ENCODE measurements at places on chromosomes 5 and 9. TPM values are rescaled to one million over a fixed set of nuclear protein-coding genes. Genes with fewer than 3 reads are reported as not detected.

Gene ST8SIA4
- total RNA-seq: 6.5 TPM

DNA sequence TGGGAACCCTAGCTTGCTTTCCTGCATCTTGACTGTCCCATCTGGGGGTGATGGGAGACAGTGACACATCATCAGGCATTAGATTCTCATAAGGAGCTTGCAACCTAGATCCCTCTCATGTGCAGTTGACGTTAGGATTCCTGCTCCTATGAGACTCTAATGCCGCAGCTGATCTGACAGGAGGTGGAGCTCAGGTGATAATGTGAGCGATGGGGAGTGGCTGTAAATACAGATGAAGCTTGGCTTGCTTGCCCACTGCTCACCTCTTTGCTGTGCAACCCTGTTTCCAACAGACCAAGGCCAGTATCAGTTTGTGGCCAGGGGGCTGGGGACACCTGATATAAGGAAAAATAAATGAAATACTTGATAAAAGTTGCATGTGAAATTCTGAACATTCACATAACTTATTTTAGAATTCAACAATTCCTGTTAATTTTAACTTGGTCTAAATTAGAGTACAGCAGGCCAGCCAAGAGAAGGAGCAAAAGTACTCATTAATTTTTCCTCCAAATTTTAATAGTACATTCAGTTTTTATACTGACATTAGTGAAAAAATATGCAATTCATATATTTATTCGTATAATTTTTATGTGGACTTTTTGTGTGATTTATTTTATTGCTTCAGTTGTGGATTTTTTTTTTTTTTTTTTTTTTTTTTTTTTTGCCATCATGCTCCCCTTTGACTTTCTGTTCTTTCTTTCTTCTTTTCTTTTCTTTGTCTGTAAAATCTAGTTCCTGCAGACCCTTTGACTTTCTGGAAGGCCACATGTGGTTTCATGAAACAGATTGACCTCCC lies 11.4 kb downstream of the PAM start:
- DNase-seq: no peak

Gene SPINK13
- total RNA-seq: not detected

DNA sequence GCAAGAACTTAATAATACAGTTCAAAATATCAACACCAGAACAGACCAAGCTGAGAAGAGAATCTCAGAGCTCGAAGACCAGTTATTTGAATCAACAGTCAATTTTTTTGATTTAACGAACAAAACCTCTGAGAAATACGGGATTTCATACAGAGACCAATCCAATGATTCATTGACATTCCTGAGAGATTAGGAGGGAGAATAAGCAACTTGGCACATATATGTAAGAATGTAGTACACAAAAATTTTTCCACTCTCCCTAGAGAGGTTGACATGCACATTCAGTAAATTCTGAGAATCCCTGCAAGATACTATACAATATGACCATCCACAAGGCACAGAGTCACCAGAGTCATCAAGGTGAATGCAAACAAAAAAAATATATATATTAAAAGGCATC lies 1577.3 kb upstream of the C9orf72 start:
- no peak for DNase-seq

DNA sequence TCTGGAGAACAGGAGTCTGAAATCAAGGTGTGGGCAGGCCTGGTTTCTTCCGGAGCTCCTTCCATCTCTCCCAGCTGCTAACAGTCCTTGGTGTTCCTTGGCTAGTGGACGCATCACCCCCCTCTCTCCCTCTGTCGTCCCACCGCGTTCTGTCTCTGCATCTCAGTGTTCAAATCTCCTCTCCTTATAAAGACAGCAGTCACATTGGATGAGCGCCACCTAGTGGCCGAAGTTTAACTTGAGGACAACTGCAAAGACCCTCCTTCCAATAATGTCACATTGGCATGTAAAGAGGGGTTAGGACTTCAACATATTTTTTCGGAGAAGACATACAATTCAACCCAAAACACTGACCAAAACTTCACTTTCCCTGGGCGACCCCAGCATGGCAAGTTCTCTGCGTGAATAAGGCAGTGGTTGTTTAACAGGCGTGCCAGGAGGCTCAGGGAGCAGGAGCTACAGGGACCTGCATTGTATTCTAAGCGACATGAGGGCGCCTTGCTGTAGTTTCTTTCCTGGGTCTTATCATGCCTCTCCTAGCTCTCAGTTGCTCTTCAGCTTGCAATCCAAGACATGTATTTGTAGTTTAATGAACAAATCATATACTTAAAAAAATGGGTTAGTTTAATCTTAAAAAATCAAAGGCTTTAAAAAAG lies 27.9 kb upstream of the BASP1 start:
- DNase-seq: peak; percentile 62

DNA sequence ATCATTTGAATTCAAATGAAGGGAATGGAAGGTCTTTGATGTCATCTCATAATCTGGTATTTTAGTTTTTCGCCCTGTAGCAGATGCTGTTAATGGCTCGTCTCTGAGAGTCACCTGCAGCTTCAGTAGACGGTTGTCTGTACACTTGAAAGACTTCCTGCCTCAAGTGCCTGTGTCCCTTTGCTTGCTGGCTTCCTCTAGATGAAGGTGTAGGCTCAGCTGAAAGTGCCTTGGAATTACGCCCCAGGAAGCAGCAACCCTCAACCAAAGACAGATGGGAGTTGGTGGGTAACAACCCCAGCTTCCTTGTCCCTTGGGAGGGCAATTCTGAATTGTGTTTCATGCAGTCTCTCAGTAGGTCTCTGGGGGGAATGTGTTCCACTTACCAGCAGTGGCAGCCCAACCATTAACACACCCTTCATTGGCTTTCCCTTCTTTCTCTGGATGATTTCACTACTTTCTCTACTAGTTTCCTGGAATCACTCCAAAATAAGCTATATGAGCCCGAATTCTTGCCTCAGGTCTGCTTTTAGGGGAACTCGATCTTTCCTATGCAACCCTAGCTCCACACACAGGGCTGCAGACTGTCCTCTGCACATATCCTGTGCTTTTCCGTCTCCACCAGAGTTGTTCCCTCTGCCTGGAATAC lies 395.6 kb downstream of the DMAC1 start:
- DNase-seq: no peak

- DNase-seq: no peak
These were observed 136.1 kb downstream of the UGCG start for GRCh38 chr9:112032743-112033142.

DNA sequence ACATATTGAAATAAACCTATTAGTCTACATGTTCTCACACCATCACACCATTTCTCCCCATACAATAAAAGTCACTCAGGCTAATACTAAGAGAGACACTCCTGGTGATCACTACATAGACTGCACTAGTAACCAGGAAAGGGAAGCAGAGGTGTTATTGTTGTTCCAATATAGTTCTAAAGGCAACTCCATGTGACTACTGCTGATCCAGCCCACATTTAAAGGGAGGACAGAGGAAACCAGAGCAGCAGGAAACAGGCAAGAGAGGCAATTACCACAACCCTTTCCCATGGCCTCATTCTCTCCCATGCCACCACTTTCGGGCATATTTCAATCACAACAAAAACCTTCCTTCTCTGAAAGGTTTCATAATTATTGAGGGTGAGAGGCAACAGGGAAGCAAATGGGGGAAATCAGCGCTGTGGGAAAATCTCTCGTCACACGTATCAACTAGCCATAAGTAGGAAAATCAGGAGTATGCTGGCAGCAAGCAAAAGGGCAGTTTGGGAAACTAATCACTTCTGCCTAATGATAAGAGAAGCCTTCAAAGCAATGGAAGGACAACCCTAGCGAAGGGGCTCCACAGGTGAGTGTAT lies 1.8 kb downstream of the UBAP2 start:
- DNase-seq: no peak

Gene C9orf153
- 0.36 TPM for total RNA-seq

DNA sequence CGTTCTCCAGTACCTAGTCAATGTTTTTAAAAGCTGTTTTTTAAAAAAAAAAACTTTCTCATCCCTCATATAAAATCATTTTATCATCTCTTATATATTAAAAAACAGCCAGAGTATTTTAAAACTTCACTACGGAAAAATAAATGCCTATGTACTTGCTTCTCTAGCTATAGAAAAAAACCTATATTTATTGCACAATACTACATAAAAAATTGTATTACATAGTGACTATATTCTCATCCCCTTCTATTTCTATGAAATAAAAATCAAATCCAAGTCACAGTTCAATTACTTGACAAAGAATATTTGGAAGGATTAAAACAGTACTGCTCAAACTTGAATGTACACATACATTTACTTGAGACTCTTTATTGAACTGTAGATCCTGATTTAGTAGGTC lies 56.7 kb downstream of the RICTOR start:
- no peak for DNase-seq

Gene PCDHGA4
- total RNA-seq: 4.2 TPM

GRCh38 chr5:123543438-123543837 lies 31.5 kb downstream of the CSNK1G3 start:
- DNase-seq: no peak

GRCh38 chr9:112433499-112434392 lies 52.9 kb upstream of the KIAA1958 start:
- no peak for DNase-seq

DNA sequence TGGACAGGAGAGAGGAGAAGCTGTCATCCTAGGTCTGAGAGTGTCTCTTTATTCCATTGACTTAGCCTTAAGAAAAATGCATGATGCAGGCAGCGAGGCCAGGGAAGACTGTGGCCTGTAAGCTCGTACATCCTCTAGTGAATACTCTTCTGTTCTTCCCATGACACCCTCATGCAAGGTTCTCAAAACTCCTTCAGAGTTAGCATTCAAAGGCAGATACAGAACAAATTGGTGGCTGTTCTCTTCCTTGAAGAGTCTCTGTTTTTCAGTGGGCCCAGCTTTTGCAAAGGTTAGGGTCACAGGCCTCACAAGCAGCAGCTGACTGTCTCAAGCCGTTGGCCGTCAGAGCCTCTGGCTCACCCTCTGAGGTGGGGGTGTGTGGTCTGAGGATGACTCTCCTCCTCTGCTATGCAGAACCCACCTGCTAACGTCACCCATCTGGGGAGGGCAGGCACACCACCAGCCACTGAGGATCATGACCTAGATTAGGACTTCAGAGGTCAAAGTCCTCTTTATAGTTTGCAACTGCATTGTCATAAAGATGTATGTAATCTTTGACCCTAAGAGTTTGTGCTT lies 15.1 kb downstream of the ADCY2 start:
- no peak for DNase-seq

Gene MEIKIN
- not detected for total RNA-seq

Gene PCDHGA3
- 2.9 TPM for total RNA-seq

Gene RNF20
- 41.4 TPM for total RNA-seq

- no peak for DNase-seq
These were observed 186.5 kb downstream of the CHSY3 start for GRCh38 chr5:130090569-130091270.

Data from ureter (tissue), 1 donor.